Uterus (tissue), 4 donors: ENCODE measurements at places on chromosomes 2 and 18. TPM values are rescaled to one million over a fixed set of nuclear protein-coding genes. Genes with fewer than 3 reads are reported as not detected.

Gene OSR1
- 16.4 TPM for total RNA-seq

Gene CNGA3
- total RNA-seq = not detected

Gene ONECUT2
- total RNA-seq = not detected

Gene IL1B
- total RNA-seq = not detected

Gene NPHP1
- total RNA-seq = 9.4 TPM

Gene CAPN14
- not detected for total RNA-seq

Gene HMSD
- not detected for total RNA-seq

Gene CHST10
- 0.88 TPM for total RNA-seq

Gene STPG4
- not detected for total RNA-seq

Gene ARMC9
- total RNA-seq = 36.0 TPM

Gene MLPH
- 3.2 TPM for total RNA-seq

Gene MFF
- total RNA-seq = 15.1 TPM

DNA sequence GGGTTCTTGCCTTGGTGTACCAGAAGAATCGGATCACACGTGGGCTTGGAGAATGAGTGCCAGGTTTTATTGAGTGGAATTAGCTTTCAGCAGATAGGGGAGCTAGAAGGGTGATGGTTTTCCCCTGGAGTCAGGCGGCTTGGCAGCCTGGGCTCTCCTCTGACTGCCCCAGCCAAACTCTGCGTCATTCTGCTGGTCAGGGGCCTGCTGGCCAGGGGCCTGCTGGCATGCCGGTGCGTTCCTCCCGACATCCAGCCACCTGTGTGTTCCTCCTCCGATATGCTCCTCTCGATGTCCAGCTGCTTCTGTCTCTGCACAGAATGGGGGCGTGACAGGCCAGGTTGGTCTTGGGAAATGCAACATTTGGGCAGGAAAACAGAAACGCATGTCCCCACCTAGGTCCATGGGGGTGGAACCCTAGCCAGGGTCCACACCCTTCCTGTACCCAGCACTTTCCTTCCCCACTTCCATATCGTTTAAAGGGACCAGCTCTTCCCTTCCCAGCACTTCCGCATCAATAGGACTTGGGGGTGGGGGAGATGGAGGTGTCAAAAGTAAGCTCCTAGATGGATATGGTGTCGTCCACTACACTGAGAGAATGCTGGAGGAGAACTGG, 85.3 kb downstream of the VWA3B start:
- H3K4me3 ChIP-seq = no peak overlapping the region
- no peaks in the 10 kb centered on the region for H3K4me1 ChIP-seq
- H3K27ac ChIP-seq = no peak overlapping the region

- no peaks in the 10 kb centered on the region for H3K4me1 ChIP-seq
- H3K36me3 ChIP-seq = no peaks in the 10 kb centered on the region
- no peak for DNase-seq
- H3K4me3 ChIP-seq = no peak overlapping the region
These were observed 8.5 kb upstream of the ATP8B1 start for GRCh38 chr18:57811477-57812125.

GRCh38 chr2:171432969-171433762, 624 bp downstream of the METTL8 start:
- H3K4me3 ChIP-seq = peak overlapping the region; percentile 78
- no peaks in the 10 kb centered on the region for H3K4me1 ChIP-seq
- no peaks in the 10 kb centered on the region for H3K36me3 ChIP-seq
- no peaks in the 10 kb centered on the region for H3K27me3 ChIP-seq
- DNase-seq = no peak

DNA sequence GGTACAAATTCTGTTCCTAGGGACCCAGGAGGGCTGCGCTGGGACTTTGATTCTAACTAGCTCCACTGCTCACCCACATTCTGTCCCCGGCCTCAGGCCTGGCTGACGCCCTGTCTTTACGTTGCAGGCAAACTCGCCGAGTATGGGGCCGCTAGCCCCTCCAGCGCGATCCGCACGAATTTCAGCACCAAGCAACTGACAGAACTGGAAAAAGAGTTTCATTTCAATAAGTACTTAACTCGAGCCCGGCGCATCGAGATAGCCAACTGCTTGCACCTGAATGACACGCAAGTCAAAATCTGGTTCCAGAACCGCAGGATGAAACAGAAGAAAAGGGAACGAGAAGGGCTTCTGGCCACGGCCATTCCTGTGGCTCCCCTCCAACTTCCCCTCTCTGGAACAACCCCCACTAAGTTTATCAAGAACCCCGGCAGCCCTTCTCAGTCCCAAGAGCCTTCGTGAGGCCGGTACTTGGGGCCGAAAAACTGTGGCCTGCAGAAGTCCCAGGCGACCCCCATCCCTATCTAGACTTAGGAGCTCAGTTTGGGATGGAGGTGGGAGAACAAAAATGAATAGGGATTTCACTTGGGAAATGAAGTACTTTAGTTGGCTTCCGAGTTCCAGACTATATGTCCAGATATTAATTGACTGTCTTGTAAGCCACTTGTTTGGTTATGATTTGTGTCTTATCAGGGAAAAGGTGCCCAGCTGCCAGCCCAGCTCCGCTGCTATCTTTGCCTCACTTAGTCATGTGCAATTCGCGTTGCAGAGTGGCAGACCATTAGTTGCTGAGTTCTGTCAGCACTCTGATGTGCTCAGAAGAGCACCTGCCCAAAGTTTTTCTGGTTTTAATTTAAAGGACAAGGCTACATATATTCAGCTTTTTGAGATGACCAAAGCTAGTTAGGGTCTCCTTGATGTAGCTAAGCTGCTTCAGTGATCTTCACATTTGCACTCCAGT, 1.5 kb downstream of the HOXD1 start:
- no peaks in the 10 kb centered on the region for H3K4me1 ChIP-seq
- peak overlapping the region; percentile 82 for H3K4me3 ChIP-seq
- no peak overlapping the region for H3K27ac ChIP-seq

- H3K36me3 ChIP-seq = no peaks in the 10 kb centered on the region
- no peak for DNase-seq
- H3K4me1 ChIP-seq = no peaks in the 10 kb centered on the region
- no peak overlapping the region for H3K4me3 ChIP-seq
These were observed 171.8 kb upstream of the ATP5MC3 start for GRCh38 chr2:175353275-175353674.

GRCh38 chr2:39380525-39381150, 56.4 kb downstream of the MAP4K3 start:
- H3K27ac ChIP-seq = peak overlapping the region; percentile 45
- DNase-seq = no peak

GRCh38 chr18:78247615-78248289, 731.9 kb upstream of the SALL3 start:
- no peak overlapping the region for H3K4me3 ChIP-seq
- no peaks in the 10 kb centered on the region for H3K27me3 ChIP-seq
- H3K27ac ChIP-seq = no peak overlapping the region
- H3K4me1 ChIP-seq = no peaks in the 10 kb centered on the region

DNA sequence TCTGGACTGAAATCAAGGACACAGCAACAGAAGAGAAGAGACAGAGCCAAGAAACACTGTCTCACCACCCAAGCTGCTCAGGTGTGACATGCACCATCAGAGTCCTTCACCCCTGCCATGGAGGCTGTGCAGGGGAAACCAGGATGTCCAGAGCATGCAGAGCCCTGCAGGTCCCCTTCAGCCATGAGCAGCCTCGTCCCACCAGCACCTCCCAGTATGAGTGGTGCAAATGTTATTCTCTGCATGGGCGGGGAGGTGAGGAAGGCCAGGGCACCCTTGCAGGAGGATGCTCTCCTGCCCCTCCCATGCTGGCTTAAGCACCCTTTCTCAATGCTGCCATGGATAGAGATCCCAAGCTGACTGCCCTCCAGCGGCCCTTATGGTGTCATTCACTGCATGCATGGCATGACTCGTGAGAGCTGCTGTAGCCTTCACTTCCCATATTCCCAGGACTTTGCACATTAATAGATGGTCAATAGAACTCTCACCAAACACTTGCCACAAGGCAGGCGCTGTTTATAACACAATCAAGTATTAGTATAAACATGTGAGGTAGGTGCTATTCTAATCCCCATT, 171.0 kb downstream of the ANAPC1 start:
- no peak overlapping the region for H3K27ac ChIP-seq
- H3K4me1 ChIP-seq = no peaks in the 10 kb centered on the region
- DNase-seq = no peak
- H3K4me3 ChIP-seq = no peak overlapping the region
- H3K27me3 ChIP-seq = no peaks in the 10 kb centered on the region

- no peak overlapping the region for H3K27ac ChIP-seq
- no peak overlapping the region for H3K4me3 ChIP-seq
- H3K36me3 ChIP-seq = no peaks in the 10 kb centered on the region
These were observed 13.4 kb upstream of the NPAS2 start for GRCh38 chr2:100806550-100806949.

DNA sequence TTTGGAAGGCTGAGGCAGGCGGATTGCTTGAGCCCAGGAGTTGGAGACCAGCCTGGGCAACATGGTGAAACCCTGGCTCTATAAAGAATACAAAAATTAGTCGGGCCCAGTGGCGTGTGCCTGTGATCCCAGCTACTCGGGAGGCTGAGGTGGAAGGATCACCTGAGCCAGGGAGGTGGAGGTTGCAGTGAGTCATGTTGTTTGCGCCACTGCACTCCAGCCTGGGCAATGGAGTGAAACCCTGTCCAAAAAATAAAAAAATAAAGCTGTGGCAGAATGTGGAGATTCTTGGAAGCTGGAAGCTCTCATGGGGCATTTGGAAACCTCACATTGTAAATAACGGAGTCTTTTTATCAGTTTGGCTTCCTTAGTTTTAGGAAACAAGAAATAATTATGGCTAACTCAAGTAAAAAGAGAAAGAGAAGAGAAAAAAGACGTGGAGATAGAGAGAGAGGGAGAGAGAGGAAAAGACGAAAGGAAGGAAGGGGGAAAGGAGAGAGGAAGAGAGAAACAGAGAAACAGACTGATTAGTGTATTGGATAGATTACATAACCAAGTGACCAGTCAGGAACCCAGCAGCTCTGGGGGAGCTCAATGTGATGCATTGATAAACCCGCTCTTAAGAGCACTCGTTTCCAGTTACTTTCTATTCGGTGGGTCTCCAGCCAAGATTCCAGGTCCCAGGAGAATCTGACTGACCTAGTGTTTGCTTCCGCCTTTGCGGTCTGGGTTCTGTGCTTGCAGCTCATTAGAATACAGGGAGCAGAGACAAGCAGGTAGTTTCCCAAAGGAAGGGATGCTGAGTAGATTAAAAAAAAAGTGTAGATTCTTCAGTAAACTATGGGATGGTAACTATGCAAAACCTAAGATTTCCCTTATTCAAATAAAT, 1.1 kb upstream of the SPAST start:
- H3K4me1 ChIP-seq = no peaks in the 10 kb centered on the region
- H3K4me3 ChIP-seq = peak overlapping the region; percentile 64
- peak overlapping the region; percentile 89 for H3K27ac ChIP-seq
- peak; percentile 51 for DNase-seq
- no peaks in the 10 kb centered on the region for H3K36me3 ChIP-seq

GRCh38 chr2:201919308-201919634, 112.9 kb downstream of the CDK15 start:
- DNase-seq = no peak
- no peaks in the 10 kb centered on the region for H3K27me3 ChIP-seq
- H3K27ac ChIP-seq = no peak overlapping the region
- no peak overlapping the region for H3K4me3 ChIP-seq

DNA sequence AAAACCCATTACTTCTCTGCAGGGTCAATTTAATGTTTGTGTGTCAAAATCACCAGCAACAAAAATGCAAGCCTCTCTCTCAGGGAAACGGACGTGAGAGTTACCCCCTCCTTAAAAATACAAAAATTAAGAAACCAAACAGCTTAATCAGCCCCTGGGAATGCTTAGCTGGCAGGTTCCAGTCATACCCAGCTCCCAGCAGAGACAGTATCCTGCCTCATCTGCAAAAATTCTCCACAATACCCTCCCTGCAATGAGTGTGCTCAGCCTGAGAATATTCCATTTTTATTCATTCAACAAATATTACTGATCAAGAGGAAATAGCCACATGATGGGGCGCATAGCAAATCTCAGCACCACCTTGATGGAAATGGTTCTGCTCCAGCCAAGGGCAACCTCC, 36.3 kb downstream of the ST8SIA5 start:
- H3K4me3 ChIP-seq = no peak overlapping the region
- no peaks in the 10 kb centered on the region for H3K4me1 ChIP-seq
- no peak for DNase-seq
- H3K27ac ChIP-seq = no peak overlapping the region

- no peak overlapping the region for H3K27ac ChIP-seq
- H3K4me1 ChIP-seq = no peaks in the 10 kb centered on the region
- H3K27me3 ChIP-seq = no peaks in the 10 kb centered on the region
These were observed 1239.5 kb upstream of the ZEB2 start for GRCh38 chr2:145759228-145759915.

DNA sequence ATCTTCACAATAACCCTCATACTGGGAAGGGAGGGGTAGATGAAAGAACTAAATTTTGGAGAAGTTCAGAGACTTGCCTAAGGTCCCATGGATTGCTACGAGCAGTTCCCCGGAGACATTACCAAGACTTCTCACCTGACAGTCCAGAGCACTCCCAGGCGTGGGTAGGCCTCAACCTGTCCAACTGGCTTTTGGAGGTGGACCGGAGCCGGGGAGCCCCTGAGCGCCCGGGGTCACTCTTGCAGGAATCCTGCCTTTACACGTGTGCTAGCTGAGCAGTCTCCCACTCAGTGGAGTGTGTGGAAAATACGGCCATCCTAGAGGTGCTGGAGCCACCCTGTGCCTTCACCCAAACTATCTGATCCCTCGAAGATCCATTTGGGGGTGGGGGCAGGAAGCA, 8.0 kb downstream of the POMC start:
- no peak for DNase-seq
- H3K27ac ChIP-seq = no peak overlapping the region
- H3K27me3 ChIP-seq = no peaks in the 10 kb centered on the region
- no peaks in the 10 kb centered on the region for H3K36me3 ChIP-seq
- H3K4me3 ChIP-seq = no peak overlapping the region

GRCh38 chr2:217451666-217452065, 551.1 kb downstream of the TNS1 start:
- H3K27me3 ChIP-seq = no peaks in the 10 kb centered on the region
- no peak overlapping the region for H3K4me3 ChIP-seq
- no peaks in the 10 kb centered on the region for H3K36me3 ChIP-seq
- DNase-seq = no peak

DNA sequence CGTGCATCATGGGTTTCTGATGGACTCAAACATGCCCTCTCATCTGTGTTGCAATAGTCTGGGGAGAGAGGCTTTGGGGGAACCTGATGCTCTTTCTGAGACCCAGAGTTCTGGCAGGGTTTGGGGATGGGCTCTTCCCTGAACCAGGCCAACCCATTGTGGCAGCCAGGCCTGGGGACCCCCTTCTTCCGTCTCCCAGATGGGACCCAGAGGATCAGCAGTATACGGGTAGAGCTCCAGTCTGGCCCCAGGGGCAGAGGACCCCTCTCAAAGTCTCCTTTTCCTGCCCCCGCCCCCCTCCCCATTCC, 333.7 kb downstream of the DYSF start:
- no peak overlapping the region for H3K4me3 ChIP-seq
- no peaks in the 10 kb centered on the region for H3K4me1 ChIP-seq
- H3K27ac ChIP-seq = no peak overlapping the region

GRCh38 chr2:176872406-176872805, 340.2 kb upstream of the HNRNPA3 start:
- H3K27me3 ChIP-seq = no peaks in the 10 kb centered on the region
- no peaks in the 10 kb centered on the region for H3K4me1 ChIP-seq
- no peak overlapping the region for H3K4me3 ChIP-seq
- no peak overlapping the region for H3K27ac ChIP-seq
- no peak for DNase-seq
